ENCODE measurements at places on chromosomes 13 and 19. TPM values are rescaled to one million over a fixed set of nuclear protein-coding genes. Genes with fewer than 3 reads are reported as not detected.

Gene CABP5
- not detected for total RNA-seq

Gene MCF2L
- total RNA-seq = not detected

Gene PLK5
- not detected for total RNA-seq

Gene ZNF729
- total RNA-seq = not detected

Gene CERS1
- 0.58 TPM for total RNA-seq

Gene WTIP
- total RNA-seq = 34.2 TPM

Gene CGB5
- not detected for total RNA-seq

Gene LILRB2
- total RNA-seq = not detected

Gene KPTN
- total RNA-seq = 5.5 TPM
